Natural killer cell (primary cell): ENCODE measurements at places on chromosomes 11 and 22. TPM values are rescaled to one million over a fixed set of nuclear protein-coding genes. Genes with fewer than 3 reads are reported as not detected.

GRCh38 chr11:60868682-60869450 is 1.5 kb downstream of the ZP1 start:
- no peaks in the 10 kb centered on the region for H3K27me3 ChIP-seq
- no peaks in the 10 kb centered on the region for H3K36me3 ChIP-seq
- no peak overlapping the region for H3K27ac ChIP-seq

DNA sequence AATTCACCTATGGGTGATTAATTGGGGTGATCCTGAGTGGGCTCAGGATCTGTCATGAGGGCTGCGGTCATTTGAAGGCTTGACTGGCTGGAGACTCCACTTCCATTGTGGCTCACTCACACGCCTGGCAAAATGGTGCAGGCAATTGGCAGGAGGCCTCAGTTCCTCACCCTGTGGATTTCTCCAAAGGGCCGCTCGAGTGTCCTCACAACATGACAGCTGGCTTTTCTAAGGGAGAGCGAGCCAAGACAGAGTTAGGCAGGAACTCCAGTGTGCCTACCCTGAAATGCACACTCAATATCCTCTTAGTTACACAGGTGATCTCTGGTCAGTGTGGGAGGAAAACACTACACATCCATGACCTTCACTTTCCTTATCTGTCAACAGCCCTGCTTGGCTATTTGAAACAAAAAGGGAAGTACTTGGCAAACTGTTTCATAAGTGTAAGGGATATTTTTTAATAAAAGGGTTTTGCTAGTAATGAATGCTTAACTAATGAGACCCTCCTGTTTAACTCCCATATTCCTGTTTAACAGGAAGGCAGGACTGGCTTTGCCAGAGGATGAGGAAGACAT is 25.7 kb downstream of the OSBP2 start:
- no peak for DNase-seq
- H3K27me3 ChIP-seq: no peaks in the 10 kb centered on the region

DNA sequence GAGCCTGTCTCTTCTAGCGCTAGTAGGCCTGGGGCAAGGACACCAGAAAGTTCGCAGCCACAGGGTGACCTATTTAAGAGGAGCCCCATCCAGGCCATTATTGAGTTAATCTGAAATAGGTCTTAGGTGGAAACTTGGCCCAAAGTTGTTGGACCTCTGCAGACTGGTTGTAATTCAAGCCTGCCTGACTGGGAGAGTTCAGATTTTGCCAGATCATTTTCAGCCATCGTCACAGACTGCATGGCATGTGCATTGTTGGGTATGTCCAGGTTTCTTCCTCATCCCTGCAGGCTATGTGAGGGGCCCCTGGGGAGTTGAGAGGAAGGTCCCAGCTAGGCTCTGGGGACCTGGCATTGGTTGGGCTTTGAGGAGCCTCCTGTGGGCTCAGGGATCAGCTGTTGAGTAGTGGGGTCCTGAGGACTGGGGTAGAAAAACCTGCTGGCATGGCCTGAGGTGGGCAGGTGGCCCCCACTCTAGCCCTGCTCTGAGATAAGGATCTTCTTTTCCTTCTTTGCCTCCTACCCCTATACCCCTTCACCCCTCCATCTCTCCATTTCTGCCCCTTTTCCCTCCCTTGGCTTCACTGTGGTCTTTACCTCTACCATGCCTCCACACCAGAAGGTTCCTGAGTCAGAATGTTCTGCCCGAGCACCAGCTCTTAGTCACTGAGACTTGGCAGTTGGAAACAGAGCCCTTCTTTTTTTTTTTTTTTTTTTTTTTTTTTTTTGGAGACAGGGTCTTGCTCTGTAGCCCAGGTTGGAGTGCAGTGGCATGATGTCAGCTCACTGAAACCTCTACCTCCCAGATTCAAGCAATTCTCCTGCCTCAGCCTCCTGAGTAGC is 112.7 kb downstream of the MORC2 start:
- H3K4me1 ChIP-seq: no peaks in the 10 kb centered on the region
- no peaks in the 10 kb centered on the region for H3K27me3 ChIP-seq
- DNase-seq: no peak
- H3K27ac ChIP-seq: no peak overlapping the region
- H3K4me3 ChIP-seq: no peak overlapping the region

DNA sequence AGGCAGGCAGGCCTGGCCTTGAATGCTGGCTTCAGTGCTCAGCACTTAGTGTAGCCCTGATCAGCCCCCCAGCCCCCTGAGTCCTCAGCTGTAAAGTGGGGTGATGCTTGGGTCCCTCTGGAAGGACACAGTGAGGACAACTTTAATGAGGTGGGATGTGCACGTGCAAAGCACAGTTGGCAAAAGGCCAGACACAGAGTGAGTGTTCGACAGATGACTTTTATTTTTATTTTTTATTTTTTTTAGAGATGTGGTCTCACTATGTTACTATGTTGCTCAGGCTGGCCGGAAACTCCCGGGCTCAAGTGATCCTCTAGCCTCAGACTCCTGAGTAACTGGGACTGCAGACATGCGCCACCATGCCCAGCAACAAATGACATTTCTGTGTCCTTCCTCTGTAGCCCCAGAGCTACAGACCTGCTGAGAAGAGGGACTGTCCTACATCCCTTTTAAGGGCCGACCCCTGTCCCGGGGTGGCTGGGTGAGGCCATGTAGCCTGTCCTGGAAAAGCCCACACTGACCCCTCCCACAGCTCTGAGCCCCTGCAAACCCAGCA is 6.9 kb upstream of the C11orf96 start:
- H3K27me3 ChIP-seq: no peaks in the 10 kb centered on the region
- no peak for DNase-seq
- H3K4me1 ChIP-seq: peaks cover 9% of the 10 kb centered on the region
- no peaks in the 10 kb centered on the region for H3K36me3 ChIP-seq
- H3K27ac ChIP-seq: no peak overlapping the region

Gene CBLIF
- not detected for total RNA-seq

Gene SCUBE1
- 0.05 TPM for total RNA-seq
